Naive thymus-derived CD4-positive, alpha-beta T cell (primary cell): ENCODE measurements at places on chromosomes 5 and 9. TPM values are rescaled to one million over a fixed set of nuclear protein-coding genes. Genes with fewer than 3 reads are reported as not detected.
A peak's percentile ranks its signal among the peaks of the same experiment; 100 is the strongest.

DNA sequence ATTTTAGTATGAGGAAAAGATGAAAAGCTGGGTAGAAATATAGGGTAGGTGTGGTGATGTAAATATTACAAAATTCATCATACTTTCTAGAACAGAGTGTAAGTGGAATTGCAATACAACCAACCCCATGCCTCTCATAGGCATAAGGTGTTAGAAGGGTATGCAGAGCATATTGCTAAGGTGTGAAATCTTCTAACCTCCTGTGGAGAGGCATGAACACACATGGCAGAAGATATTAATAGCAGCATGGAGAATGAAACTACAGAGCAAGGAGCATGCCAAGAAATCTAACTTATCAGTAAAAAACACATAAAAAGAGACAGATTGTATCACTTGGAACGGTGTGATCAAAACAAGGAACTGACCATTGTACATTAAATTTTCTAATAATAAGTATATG is 441.5 kb downstream of the CDH18 start:
- H3K27me3 ChIP-seq, result no peaks in the 10 kb centered on the region
- H3K4me3 ChIP-seq, result no peak overlapping the region
- no peak for DNase-seq
- no peaks in the 10 kb centered on the region for H3K36me3 ChIP-seq

The SPATA31A3 gene
- total RNA-seq, result not detected

The PDZD2 gene
- not detected in 2 replicates for total RNA-seq

The NR5A1 gene
- total RNA-seq, result 0.11 TPM

GRCh38 chr9:3528451-3528850 is 2.6 kb upstream of the RFX3 start:
- H3K27me3 ChIP-seq, result no peaks in the 10 kb centered on the region
- peak overlapping the region; percentile 97 for H3K4me3 ChIP-seq
- H3K27ac ChIP-seq, result peak overlapping the region; percentile 100
- peak; percentile 31 for DNase-seq
- peaks cover 28% of the 10 kb centered on the region for H3K4me1 ChIP-seq
- no peaks in the 10 kb centered on the region for H3K36me3 ChIP-seq

GRCh38 chr5:58241389-58241788 is 218.5 kb downstream of the PLK2 start:
- no peaks in the 10 kb centered on the region for H3K36me3 ChIP-seq
- no peak for DNase-seq
